Smooth muscle cell of trachea (primary cell): ENCODE measurements at places on chromosomes 5 and 9. TPM values are rescaled to one million over a fixed set of nuclear protein-coding genes. Genes with fewer than 3 reads are reported as not detected.

The ARID3C gene
- total RNA-seq = not detected in 2 replicates

The BRINP1 gene
- under 0.01 TPM in 2 replicates for total RNA-seq

The ZNF782 gene
- total RNA-seq = 4.0 and 4.7 TPM in 2 replicates

The CFAP157 gene
- 0.17 TPM in 1 of 2 replicates, not detected in the other for total RNA-seq

The SHB gene
- 18.2 and 35.2 TPM in 2 replicates for total RNA-seq

The RNF183 gene
- total RNA-seq = not detected in 2 replicates

The FKTN gene
- 36.6 and 53.1 TPM in 2 replicates for total RNA-seq

The IFNE gene
- total RNA-seq = 5.1 and 11.2 TPM in 2 replicates

The TSLP gene
- total RNA-seq = 5.7 and 6.5 TPM in 2 replicates

The TLX3 gene
- not detected in 2 replicates for total RNA-seq

The FREM1 gene
- total RNA-seq = 0.15 and 0.17 TPM in 2 replicates

The FAM81B gene
- total RNA-seq = not detected in 2 replicates

The PHF2 gene
- total RNA-seq = 11.6 and 17.0 TPM in 2 replicates

The RAB3C gene
- total RNA-seq = not detected in 2 replicates

The RALGPS1 gene
- total RNA-seq = 1.9 and 6.5 TPM in 2 replicates

The PGM5 gene
- 88.8 and 110 TPM in 2 replicates for total RNA-seq

The PDE6A gene
- total RNA-seq = not detected in 2 replicates

The TPPP gene
- 0.15 and 0.66 TPM in 2 replicates for total RNA-seq

The ROR2 gene
- total RNA-seq = 20.9 and 29.8 TPM in 2 replicates

The LPAR1 gene
- total RNA-seq = 220 and 405 TPM in 2 replicates

The SNX2 gene
- 139 and 162 TPM in 2 replicates for total RNA-seq

The PCDHGB3 gene
- 7.1 and 9.4 TPM in 2 replicates for total RNA-seq

The IL33 gene
- total RNA-seq = 19.6 and 44.5 TPM in 2 replicates
